NCI-H1092 (cell line): ENCODE measurements at places on chromosomes 7 and 10.

DNA sequence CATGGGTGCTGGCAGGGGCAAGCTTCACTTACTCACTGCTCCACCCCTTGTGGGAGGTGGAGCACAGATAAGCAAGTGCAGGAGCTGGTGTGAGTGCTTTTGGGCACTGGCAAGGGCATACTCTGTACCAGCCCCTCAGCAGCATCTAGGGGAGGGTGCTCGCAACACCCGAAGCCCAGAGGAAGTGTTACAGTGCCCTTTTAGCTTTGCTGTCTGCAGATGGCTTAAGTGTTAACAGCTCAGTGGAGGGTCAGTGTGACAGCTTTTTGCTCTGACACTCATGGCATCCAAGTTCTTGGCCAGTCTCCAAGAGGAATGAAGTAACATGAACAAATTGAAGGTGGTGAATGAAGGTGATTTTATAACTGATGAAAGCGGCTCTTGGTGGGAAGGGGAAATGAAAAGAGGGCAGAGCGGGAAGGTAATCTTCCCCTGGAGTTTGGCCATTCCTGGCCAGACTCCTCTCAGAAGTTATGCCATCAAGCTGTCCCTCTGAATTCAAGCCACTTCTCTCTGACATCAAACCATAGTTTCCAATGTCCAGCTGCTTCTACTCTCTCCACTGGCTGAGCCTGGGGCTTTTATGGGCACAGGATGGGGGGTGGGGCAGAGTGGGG lies 862.5 kb downstream of the KCNMA1 start:
- DNase-seq: no peak

DNA sequence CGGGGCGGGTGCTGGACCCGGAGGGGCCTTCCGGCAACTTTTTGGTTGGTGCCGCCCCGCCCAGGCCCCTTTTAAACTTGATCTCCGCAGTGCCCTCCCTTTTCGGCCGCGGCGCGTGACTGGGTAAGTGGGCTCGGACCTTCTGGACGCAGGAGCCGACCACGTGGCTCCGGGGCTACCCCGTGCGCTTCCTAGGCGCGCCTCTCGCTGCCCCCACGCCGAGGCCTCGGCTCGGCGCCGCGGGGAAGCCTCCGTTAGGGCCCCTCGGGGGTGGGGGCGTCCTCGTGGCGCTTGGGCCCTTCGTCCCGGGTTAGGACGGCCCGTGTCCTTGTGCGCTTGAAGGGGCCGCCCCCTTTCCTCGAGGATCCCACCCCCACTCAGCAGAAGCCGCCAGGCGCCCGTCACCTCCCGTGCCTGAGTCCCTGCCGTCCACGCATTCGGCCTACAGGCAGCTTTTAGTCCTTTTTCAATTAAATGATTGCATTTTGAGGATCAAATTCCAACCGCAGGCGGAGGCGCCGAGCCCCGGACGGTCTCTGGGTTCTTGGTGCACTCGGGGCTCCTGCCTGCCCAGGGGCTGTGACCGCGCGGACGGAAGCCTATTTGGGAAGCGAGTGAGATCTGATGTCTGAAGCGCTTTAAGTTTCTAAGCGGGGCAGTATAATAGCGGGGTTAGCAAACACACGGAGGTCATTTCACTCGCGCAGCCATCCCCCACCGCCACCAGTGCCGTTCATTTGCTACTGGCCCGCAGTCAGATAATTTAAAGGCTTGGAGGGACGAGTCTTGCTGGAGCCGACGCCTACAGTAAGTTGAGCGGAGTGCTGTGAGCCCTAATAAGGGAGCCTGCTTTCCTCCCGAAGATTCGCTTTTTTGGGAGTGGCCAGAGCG lies 31.8 kb upstream of the TOMM7 start:
- no peak for DNase-seq

- no peak for DNase-seq
These were observed 109.0 kb downstream of the JCAD start for GRCh38 chr10:29950391-29950790.

DNA sequence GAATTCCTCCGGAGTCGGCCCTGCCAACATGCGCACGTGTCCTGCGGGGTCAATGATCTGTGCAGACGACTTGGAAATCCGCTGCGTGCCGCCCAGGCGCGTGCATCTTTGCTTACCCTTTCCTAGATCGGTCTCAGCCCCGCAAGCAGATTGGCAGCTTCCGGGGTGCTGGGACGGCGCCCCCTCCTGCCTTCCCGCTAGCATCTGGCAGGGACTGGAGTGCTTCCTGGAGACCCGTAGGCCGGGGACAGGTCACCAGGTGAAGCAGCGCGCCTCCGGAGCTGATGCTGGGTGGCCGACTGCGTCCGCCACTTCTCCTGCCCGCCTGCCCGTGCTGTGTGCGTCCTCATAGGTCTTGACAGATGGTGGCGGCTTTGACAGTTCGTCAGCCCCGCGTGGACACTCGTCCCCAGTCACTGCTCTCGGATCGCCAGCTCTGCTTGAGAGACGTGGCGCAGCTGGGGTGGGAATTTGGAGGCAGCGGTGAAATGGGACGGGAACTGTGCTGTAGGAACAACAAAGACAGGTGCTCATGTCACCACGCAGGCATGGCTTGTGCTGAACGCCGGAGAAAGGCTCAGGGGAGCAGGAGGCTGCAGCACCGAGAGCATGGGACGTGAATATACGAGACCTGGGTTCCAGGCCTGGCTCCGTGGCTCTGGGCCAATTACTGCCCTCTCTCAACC lies 21.9 kb upstream of the KCNK18 start:
- DNase-seq: no peak
